Bone marrow (tissue), 2 donors: ENCODE measurements at places on chromosomes 2 and 18.

DNA sequence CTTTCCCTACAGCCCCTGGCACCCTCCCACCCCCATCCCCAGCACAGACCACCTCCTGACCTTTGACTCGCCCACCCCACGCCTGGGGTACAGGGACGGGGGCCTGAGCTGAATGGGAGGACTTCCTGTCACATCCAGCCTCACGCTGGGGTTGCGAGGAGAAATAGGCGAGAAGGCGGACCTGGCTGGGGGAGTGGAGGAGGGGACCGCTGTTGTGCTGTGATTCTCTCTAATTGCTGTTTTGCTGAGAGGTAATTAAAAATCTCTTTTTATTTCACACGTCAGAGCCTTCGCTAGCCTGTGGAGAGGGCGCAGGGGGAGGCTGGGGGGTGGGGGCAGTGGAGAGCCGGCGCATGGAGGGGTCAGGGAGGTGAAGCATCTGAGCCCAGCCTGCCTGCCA lies 9.7 kb upstream of the ECEL1 start:
- no peak for DNase-seq

DNA sequence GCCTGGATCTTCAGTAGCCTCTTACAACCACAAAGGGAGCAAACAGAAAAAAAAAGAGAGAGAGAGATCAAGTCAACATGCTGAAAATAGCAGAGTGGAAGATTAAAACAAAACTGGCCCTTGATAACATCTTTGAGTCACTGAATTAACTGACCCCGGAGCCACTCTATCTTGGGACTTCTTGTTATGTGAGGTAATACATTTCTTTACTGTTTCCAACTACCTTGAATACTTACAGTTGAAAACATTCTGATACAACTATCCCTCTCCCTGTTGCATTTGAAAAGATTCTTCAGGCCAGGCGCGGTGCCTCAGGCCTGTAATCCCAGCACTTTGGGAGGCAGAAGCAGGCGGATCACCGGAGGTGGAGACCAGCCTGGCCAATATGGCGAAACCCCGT lies 208.1 kb downstream of the MEMO1 start:
- DNase-seq = no peak

- DNase-seq = no peak
These were observed 286.2 kb upstream of the EPAS1 start for GRCh38 chr2:46010925-46011490.

- DNase-seq = no peak
These were observed 34.0 kb downstream of the TIMM21 start for GRCh38 chr18:74182335-74182734.

- DNase-seq = no peak
These were observed 94.8 kb downstream of the PLB1 start for GRCh38 chr2:28590496-28591301.

DNA sequence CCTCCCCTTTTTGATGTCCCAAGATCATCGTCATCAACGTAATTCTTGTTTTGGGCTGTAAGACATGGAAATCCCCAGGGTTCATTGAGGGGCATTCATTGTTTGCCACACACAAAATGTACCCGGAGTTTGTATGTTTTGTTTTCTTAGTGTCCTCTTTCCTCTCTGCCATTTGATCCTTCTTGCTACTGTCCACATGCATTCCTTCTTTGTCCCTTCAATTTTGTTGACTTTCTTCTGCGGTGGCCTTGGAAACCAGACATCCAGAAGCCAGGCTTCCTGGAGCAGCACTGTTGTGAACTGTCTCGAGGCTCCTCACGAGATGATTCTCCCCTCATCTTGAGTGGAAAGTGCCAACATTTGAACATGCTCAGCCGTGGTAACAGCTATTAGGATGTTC lies 24.8 kb downstream of the IGFBP2 start:
- DNase-seq = no peak

- no peak for DNase-seq
These were observed 20.8 kb upstream of the FIGN start for GRCh38 chr2:163756588-163756987.

DNA sequence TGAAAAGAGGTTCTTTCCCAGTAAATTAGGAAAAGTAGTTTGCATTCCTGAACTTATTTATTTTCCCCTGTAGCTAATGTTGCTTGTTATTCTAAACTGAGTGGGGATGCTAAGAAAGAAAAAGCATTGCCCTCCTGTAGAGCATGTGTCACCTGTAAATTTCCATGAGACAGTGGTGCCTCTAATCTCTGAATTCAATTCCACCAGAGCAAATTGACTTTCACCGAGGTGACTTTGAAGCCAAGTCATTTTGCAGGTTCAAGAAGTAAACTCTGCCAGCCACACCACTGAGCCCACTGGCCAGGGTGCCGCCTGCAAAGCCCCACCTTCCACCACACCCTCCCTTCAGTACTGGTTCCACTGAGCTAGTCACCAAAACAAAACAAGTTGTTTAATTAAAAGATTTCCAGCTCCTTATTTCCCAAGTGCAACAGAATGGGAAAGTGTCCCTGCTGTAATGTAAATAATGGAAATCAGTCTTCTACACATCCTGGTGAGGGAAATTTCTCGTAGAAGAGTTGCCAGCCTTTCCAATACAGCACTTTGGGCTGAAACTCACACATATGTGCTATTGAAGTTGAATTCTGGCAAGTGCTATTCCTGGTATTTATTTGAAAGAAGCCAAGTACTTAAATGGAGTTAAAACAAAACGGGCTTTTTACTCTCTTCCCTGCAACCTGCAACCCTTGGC lies 254.8 kb downstream of the RNF152 start:
- DNase-seq = no peak

GRCh38 chr2:129050101-129050500 lies 731.4 kb upstream of the HS6ST1 start:
- DNase-seq = no peak

DNA sequence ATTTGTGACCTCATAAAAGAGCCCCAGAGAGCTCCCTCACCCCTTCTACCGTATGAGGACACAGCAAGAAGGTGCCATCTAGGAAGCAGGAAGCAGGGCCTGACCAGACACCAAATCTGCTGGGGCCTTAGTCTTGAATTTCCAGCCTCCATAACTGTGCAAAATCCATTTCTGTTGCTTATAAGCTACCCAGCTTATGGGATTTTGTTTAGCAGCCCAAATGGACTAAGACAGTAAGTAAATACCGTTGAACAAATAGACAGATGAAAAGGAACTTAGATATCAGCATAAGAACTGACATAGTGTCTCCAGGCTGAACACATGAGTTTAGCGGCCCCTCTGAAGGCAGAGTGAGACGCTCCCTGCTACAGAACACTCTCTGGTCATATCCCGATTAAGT lies 130.9 kb downstream of the UXS1 start:
- DNase-seq = no peak

DNA sequence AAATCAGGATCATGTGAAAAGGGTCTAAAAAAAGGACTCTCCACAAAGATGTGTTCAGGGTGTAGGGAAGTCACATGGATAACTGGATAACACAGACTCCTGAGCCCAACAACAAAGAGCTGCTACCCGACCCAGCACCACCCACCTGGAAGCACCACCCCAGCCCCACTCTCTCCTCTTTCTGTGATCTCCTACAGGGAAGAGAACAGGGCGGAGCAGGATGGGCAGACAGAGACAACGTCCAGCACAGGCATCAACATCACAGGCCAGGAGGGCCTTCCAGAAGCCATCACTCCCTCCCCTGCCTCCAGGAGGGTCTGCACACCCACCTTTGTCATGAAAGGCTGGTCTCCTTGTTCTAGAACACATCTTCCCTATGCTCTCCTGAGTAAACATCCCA lies 1.3 kb upstream of the CIB4 start:
- no peak for DNase-seq

- DNase-seq = no peak
These were observed 362.2 kb downstream of the RAD51AP2 start for GRCh38 chr2:17156086-17156485.

GRCh38 chr18:22711192-22711685 lies 221.9 kb upstream of the RBBP8 start:
- no peak for DNase-seq

GRCh38 chr2:74293191-74293991 lies 49.8 kb downstream of the SLC4A5 start:
- DNase-seq = no peak

- DNase-seq = no peak
These were observed 24.9 kb downstream of the GLI2 start for GRCh38 chr2:120760446-120761135.

DNA sequence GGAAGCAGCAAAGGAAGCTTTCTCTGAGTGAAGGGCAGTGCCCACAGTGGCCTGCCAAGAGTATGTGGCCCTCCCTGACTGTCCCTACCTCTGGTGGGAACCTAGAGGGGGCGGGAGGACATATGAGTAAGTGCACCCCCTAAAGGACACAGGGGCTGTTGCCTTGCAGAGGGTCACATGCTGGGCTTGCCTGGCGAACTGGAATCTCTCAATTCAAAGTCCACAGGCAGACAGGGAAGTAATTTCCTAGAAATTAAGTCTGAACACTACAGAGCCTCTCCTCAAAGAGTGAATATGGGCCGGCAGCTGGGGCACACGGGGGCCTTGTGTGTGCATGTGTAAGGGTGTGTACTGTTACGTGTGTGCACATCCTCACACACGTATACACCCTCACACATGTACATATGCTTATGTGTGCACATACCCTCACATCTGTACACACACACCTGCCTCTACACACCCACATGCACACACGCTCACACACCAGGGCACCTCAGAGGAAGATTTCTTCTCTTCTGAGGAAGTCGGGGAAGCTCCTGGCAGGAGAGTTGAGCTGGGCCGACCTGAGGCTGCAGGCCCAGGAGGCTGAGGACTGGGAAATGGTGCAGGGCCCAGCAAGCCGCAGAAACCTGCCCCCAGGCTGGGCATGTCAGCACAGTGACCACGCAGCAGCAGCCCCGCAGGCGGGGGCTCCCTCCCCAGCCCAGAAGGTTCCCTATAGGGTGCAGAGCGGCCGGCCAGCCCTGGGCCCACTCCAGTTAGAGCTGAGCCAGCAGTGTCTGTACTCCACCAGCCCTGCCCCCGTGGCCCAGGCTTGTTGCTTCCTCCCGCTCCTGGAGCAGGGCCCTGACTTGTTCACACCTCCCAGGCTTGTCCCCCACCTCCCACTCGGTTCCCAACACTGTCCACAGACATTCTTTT lies 77.4 kb upstream of the TAF1B start:
- DNase-seq = no peak

DNA sequence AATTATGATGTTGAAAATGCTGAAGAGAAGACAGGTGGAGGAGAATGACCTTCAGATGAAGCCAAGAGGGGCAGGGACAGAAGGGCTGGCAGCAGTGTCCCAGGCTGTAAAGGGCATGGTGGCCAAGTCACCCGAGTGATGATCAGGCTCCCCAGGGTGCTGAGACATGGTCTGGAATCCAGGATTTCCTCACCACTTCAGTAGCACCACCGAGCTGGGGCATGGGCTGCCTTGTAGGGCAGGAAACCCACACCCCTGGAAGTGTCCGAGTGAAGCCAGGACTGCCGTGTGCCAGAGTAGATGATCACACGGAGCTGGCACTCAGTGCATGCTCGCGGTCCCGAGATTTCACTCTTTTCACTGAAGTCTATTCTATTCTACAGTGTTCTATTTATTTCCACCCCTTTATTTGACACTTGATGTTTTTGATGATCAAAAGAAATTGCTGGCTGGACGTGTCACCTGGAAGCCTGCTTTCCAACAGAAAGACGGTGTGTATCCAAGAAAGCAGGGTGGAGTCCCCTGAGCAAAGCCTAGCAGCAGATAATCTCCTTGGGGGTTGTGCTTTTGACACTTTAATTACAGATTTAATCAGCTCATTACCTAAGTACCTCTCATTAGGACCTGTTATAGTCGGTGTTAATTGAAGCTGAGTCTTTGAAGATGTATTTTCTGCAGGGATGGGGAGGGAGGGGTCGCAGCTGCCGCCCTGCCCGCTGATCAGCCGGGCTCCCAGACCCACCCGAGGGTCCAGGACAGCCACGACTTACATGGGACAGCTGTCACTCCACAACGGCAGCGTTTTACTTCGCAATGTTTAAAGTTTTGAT lies 92.3 kb downstream of the SEPTIN10 start:
- DNase-seq = no peak

GRCh38 chr18:6118080-6118479 lies 222.8 kb upstream of the TMEM200C start:
- no peak for DNase-seq

GRCh38 chr2:60213865-60214625 lies 339.4 kb downstream of the BCL11A start:
- no peak for DNase-seq

DNA sequence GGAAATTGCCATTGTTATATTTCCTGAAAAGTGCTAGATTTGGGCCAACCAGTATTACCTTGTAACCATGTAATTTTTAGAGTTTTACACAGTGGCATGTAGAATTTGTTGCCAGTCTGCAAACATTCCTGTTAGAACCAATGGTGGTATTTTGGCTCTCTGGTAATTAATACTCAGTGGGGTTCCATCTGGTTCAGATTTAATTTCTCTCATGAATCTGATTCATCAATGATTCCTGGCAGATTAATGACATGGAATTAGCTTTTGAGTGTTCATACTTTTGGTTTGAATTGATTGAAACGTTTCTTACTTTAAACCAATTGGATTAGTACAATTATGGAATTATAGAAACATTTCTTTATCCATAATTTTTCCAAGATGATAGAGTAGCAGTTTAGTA lies 93.2 kb downstream of the MC4R start:
- DNase-seq = no peak

DNA sequence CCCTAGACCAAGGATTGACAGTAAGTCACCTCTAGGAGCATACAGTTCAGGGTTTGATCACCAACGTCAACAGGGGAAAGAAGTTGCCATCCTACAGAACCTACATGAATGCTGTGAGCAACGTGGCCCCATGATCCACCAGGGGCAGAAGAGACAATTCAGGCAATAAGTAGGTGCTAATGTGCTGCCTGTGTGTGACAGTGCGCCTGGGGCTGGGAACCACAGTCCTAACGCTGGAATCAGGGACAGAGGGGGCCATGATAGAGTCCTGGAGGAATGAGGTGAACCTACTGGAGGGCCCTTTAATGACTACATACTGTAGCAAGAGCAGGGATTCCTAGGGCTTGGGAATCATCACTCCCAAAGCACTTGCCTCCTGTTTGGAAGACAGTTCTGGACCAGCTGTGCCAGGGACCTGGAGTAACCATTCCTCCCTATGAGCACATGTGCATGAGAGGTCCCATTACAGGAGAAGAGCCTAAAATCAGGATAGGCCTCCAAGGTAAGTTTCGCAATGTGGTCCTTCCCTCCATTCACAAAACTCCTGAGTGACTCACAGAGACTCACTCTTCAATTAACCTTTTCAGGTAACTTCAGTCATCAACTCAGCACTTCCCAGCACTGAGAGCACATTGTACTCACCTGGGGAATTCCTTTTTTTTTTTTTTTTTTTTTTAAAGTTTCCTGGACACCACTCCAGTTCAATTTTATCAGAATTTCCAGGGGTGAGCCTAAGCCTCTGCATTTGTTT lies 214.0 kb downstream of the TMEM163 start:
- DNase-seq = no peak

DNA sequence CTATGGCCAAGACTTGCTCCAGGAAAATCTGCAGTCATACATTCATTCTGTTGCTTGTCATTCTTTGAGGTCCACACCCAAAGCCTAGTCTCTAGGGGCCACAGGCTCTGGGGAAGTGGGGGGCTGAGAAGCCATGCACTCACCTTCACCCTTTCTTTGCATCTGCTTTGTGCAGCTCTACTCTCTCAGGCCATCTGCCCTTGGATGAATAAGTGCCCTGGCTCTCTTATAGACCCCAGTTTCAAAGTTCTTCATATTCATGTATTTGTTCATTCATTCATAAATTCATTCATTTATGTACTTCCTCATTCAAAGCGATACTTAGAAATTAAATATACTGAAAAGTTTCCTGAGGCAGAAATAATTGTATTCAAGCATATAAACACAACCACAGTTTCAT lies 130.3 kb upstream of the FAM98A start:
- DNase-seq = no peak
